Activated CD4-positive, alpha-beta T cell treated with anti-CD3 and anti-CD28 coated beads, Interleukin-2, amount 50 U/mL, for 4 hours (primary cell): ENCODE measurements at places on chromosomes 5 and 9.

GRCh38 chr9:83715794-83716193, 8.0 kb upstream of the UBQLN1 start:
- DNase-seq = no peak

GRCh38 chr5:133925269-133925668, 43.2 kb downstream of the C5orf15 start:
- DNase-seq = no peak

DNA sequence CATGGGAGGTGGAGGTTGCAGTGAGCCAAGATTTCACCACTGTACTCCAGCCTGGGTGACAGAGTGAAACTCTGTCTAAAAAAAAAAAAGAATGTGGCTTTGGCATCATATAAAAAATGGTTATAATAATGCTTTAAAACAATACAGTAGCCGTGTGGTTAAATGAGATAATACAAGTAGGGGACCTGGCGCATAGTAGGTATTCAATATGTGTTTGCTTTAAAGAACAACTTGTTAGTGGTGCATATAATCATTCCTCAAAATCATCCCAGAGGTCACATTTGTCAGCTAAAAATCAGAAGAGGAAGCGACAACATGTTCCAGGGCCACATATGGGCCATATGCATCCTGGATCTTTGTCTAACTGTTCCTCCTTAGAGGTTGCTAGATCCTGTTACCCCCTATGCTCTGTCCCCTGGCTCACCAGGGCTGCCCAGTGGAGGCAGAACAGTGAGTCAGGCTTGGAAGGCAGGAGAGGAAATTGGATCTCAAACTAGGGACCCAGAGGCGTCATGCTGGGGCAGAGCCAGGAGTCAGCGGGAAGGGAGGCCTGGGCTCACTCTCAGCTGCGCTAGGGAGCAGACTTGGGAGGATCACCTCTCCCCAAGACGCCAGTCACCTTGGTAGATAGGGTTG, 27.7 kb downstream of the LHX6 start:
- DNase-seq = no peak

DNA sequence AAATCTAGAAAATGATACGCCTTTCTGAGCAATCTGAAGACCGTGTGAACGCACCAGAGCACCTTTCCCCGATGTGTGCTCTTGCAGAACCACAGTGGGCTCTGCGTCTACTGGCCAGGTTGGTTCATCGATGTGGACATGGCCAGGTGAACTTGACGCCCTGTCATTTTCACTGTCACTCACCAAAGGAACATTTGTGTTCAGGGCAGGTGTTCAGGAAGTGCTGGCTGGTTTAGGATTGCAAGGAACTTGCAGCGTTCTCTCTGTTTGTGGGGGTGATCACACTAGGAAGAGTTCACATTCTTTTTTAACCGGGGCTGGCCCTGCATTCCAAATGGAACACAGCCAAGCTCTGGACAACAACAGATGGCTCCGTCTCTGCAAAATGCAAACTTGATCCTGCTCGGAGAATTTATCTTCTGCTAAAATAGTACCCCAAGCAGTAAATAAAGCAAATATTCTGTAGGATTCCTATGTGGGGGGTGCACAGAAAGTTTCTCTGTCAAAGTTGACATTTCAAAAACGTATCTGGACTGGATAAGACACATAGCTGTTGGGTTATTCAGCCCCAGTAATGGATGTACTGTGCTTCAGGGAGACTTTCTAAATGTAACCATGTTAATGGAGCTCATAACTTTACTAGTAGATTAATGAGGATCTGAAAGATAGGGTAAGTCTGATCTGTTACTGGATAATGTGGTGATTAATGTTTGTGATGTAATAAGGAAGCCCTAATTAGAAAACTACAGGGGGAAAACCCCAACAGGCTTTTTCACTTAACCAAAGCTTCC, 45.7 kb upstream of the FANCC start:
- no peak for DNase-seq

DNA sequence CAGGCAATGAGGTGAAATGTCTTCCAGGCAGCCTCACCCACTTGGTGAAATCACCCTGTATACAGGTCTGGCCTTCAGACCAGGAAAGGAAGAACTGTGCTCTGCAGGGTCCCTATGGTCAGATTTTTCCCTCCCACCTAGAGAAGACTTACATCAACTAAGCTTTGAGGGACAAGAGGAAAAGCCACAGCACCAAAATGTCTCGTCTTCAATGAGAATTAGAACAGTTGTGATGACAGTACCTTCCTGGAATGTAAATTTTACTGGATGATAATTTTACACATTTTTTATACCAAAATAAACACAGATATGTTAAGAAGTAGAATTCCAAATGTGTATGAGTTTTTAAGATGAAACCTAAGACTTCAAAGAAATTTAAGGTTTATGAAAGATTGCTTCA, 283.9 kb downstream of the SPOCK1 start:
- DNase-seq = no peak

DNA sequence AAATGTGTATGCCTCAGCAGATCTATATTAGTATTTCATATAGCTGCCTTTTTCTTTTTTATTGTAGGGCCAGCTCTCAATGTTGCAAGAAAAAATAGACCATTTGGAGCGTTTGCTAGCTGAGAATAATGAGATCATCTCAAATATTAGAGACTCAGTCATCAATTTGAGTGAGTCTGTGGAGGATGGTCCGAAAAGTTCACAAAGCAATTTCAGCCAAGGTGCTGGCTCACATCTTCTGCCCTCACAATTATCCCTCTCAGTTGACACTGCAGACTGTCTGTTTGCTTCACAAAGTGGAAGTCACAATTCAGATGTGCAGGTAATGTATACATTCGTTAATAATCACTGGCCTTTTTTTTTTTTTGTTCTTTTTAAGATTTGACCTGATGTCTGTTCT, 23.7 kb downstream of the MAN2A1 start:
- DNase-seq = no peak

- no peak for DNase-seq
Observed at GRCh38 chr9:124708074-124708473, 63.0 kb downstream of the NR6A1 start.

- no peak for DNase-seq
Observed at GRCh38 chr9:93452710-93453046, 703 bp downstream of the FAM120AOS start.

- no peak for DNase-seq
Observed at GRCh38 chr9:112787978-112788377, 37.4 kb downstream of the SNX30 start.

DNA sequence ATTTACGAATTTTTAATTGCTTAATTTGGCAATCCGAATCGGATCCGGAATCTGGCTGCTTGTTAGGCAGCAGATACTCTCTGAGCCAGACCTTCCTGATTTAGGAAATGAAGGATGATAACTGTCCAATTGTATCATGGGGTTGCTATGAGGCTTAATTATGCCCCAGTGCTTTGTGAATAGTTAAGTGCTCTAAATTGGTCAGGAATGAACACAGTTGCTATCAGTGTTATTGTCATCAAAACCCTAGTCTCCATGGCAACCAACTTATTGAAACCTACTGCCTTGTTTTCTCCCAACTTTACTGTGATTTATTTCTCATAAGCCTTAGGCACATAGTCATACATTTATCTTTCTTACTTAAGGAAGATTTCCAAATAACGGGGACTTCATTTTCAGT, 47.9 kb downstream of the MAMDC2 start:
- DNase-seq = no peak

DNA sequence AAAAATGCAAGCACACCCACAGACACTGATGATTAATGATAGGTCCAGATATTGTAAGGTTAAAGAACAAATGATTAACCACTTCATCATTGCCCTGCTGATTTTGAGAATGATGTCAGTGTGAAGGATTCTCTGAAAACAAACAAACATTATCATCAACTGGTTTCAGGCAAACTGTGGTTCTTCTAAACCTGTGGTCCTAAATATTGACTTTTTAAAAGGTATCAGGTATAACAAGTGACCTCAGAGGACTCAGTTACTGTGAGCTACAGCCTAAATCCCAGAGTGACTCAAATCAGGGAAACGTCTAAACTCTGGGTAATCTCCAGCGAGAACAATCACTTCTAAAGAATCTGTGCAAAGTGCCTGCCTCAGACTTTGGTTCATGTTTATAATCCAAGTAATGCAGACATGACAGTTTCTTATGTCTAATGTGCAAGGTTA, 172.3 kb upstream of the CDH6 start:
- no peak for DNase-seq

DNA sequence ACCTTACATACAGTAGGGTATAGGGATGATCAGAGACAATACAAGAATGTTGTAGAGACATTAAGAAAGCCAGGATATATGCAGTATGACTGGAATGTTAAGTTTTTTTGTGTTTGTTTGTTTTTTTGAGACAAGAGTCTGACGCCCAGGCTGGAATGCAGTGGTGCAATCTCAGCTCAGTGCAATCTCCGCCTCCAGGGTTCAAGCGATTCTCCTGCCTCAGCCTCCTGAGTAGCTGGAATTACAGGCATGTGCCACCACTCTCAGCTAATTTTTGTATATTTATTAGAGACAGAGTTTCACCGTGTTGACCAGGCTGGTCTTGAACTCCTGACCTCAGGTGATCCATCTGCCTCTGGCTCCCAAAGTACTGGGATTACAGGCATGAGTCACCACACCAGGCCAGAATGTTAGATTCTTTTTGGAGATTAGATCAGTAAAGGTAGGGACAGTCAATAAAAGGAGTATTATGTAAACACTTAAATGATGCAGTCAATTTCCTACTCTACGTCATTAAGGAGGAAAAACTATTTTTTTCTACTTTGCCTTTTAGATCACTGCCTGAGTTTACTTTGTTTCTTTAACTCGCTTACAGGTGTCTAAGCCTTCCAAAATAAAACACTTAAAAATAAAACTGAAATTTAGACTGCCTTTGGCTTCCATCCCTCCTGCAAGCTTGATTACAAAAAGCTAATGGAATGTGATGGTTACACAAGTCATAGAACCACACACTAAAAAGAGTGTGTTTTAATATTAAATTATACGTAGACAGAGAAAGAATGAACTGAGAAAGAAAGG, 6.8 kb upstream of the HNRNPA0 start:
- no peak for DNase-seq

GRCh38 chr9:297104-297972, 82.7 kb downstream of the DOCK8 start:
- DNase-seq = no peak

- DNase-seq = no peak
Observed at GRCh38 chr5:53411388-53411787, 69.0 kb upstream of the FST start.

GRCh38 chr5:64939772-64940510, 171.2 kb downstream of the CWC27 start:
- no peak for DNase-seq

- no peak for DNase-seq
Observed at GRCh38 chr5:178123966-178124925, 6.6 kb upstream of the RMND5B start.

DNA sequence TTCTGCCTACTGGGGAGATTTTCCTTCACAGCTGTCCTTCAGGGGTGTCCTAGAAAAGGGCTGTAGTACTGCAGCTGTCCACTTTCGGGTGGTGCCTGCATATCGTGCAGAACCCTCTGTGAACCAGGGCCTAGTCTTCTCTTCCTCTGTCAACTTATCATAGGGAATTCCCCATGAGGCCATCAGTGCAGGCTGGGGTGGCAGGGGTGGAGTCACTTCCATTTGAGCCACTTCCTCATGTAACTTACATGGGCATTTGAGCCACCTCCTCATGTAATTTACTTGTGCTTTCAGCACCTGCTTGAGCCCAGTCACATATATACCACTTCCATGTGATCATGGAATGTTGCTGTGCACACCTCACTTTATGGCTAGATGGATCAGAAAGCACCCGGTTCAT, 742.0 kb upstream of the RGMB start:
- no peak for DNase-seq

DNA sequence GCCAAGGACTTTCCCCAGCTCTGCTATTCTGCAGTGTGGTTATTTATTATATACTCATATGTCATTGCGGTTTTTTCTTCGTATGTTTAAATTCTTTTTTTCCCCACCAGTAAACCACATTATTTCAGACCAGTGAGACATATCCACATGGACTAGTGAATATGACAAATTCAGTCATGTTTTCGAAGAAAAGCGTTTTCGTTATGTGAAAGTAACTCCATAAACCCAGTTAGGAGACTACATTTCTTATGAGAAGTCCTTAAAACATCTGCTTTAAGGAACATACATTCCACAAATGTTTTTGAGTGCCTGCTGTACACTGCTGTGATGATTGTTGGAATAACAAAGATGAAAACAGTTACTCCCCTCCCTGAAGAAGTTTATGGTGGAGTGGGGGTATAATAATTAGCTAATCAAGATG, 591.8 kb upstream of the CLINT1 start:
- DNase-seq = no peak

GRCh38 chr9:83533296-83533695, 4.9 kb downstream of the FRMD3 start:
- no peak for DNase-seq

DNA sequence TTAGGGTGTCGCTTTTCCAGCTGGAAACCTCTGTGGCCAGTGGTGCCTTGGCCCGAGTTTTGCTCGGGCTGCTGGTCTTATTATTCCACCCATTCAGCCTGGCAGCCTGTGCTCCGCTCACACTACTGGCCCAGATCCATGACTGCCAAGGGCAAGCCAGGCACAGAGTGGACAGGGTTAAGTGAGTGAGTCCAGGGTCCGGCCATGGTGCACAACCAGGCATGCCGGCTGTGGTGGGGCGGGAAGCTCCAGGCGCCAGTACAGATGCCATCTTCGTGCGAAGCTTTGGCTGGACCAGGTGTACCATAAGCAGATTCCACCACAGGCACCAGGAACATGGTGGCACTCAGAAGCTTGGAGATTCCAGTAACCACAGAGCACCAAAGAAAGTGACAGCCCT, 580.2 kb upstream of the FAM174A start:
- DNase-seq = no peak

DNA sequence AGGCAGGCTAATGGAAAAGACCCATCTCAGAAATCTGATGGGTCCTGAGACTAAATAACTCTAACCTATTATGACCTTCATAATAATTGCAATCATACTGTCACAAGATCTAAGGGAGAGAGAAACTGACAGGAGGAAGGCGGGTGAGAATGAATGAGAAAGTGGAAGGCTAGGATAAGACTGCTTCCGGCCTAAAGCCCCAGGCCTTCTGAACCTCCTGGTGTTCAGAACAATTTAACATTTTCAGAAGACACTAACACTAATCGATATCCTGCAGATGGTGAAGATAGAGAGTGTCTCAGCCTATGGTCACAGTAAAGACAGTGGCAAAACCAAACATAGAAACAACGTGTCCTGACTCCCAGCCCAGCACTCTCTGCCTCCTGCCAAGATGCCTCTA, 1.2 kb downstream of the RPS14 start:
- DNase-seq = no peak

- DNase-seq = no peak
Observed at GRCh38 chr9:4760122-4760521, 19.1 kb upstream of the AK3 start.

GRCh38 chr5:180815293-180815917, 12.8 kb upstream of the MGAT1 start:
- no peak for DNase-seq

GRCh38 chr9:121987314-121987713, 105.8 kb downstream of the TTLL11 start:
- no peak for DNase-seq

GRCh38 chr5:65171645-65172044, 310.1 kb downstream of the ADAMTS6 start:
- no peak for DNase-seq

GRCh38 chr5:142881076-142881783, 111.1 kb downstream of the ARHGAP26 start:
- no peak for DNase-seq
